ENCODE measurements at places on chromosomes 2 and 18. TPM values are rescaled to one million over a fixed set of nuclear protein-coding genes. Genes with fewer than 3 reads are reported as not detected.

- no peak for DNase-seq
Measured at GRCh38 chr2:100938031-100939026, 63.8 kb upstream of the RPL31 start.

- DNase-seq = no peak
Measured at GRCh38 chr2:50749216-50749615, 282.7 kb downstream of the NRXN1 start.

GRCh38 chr2:112048887-112049286 lies 6.2 kb upstream of the TMEM87B start:
- peak; percentile 68 for DNase-seq

DNA sequence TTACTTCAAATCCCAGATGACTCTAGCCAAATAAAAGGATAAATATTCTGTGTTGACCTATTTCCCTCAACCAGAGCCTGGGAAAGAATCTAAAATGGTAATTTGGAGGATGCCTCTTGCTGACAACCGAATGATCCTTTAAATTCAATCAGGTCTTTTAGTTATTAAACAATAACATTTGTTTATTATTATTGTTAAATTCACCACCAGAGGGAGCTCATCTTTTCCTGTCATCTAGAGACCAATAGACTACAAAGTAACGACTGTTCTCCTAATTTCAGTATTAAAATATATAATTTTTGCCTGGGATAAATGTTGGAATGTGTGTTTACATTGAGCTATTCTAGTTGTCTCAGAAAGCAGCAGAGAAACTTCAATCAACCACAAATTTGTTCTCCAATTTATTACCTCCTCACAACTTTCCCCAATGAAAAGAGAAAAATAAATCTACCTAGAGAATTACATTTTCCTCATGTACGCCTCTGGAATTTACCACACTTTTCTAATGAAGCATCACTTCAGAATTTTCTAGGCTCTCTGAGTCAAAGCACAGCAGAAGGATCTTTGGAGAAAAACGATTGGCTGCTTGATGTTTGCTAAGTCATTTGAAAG lies 142.7 kb downstream of the SCG2 start:
- no peak for DNase-seq

Gene TSPYL6
- not detected for total RNA-seq

Gene COL3A1
- not detected for total RNA-seq

Data from PC-9 (cell line).